Kidney (tissue), 22 donors: ENCODE measurements at places on chromosomes 12 and 14. TPM values are rescaled to one million over a fixed set of nuclear protein-coding genes. Genes with fewer than 3 reads are reported as not detected.

Gene ETFRF1
- 61.2 TPM for polyA plus RNA-seq

Gene DUSP6
- 35.3 TPM for polyA plus RNA-seq

Gene FAM222A
- polyA plus RNA-seq = 12.5 TPM

Gene CCDC197
- polyA plus RNA-seq = not detected

Gene LPAR5
- polyA plus RNA-seq = 0.97 TPM

Gene APOF
- polyA plus RNA-seq = not detected
